EH (cell line): ENCODE measurements at places on chromosomes 3 and 15.

GRCh38 chr3:128152419-128153155, 694 bp upstream of the EEFSEC start:
- no peak for DNase-seq

DNA sequence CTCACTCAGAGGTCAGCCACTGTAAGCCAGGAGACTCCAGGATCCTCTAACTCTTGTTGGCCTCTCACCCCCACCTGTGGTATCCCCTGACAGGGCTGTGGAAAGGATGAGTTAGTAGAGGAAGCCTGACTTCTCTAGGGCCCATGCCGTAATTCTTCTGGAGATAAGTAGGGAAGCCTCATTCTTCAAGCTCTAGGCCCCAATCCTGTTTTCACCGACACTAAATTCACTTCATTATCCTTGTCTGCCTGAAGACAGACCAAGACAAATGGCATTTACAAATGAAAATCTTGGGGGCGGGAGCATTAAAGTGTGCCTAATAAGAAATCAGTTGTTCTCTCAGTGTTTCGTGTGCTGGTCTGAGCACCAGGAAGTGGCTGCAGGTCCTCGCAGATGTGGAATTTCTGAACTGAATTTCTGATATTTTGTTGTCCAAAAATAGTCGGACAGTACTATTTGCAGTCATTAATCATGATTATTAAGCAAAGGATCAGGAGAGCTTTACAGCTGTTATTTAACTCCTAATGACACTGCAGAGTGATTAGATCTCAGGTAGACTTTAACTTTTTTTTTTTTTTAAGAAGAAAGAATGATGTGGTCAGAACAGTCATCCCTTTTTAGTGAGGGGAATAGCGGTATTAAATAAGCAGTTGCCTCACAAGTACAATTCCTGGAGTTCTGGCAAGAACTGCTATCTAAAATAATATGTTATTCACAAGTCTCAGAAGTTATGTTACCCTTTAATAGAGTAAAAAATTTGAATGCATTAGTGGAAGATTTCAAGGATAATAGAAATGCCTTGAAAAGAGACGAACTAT, 58.4 kb downstream of the RBMS3 start:
- DNase-seq: no peak

GRCh38 chr15:29612701-29613100, 209.6 kb downstream of the TJP1 start:
- DNase-seq: peak; percentile 66

DNA sequence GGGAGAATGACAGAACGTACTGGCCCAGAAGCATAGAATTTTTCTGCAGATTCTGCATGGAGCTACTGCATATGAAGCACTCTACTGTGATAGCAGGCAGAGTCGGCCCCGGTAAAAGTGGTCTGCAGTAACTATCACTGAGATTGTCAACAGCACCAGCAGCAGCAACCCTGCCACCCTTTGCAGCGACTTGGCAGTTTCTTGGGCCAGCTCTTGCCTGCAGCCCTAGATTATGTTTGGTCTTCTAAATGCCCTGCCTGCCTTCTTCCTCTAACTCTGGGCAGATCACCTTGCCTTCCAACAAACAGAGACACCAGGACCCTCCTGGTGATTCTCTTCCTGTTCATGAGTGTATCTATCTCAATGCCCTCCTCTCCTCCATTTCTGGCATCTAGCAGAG, 129.1 kb upstream of the ABHD17C start:
- no peak for DNase-seq

DNA sequence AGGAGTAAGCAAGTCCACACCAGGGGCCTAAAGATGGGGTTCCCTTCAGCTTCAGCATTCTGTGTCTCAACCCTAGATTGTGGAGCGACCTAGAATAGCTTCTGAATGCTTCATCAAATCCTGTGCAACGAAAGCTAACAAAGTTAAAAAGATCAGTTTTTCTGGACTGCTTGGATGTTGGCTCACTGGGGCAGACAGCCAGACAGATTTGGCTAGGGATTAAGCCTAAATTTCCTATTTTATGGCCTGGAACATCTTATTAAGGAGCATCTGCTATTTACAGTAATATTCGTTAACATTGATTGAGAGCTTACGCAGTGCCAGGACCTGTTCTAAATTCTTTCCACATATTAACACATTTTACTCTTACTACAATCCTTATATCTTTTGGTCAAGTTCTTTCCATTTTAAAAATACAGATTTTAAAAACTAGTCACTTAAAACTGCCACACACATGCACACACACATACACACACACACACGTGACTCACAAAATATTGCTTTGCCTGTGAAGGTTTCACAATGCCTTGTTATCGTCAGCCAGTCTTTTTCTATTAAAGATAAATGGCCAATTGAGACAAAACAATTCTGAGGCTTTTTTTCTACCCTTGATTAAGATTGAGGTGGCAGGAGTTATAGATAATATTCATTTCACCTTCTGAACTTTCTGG, 173.3 kb upstream of the SNTN start:
- DNase-seq: no peak

DNA sequence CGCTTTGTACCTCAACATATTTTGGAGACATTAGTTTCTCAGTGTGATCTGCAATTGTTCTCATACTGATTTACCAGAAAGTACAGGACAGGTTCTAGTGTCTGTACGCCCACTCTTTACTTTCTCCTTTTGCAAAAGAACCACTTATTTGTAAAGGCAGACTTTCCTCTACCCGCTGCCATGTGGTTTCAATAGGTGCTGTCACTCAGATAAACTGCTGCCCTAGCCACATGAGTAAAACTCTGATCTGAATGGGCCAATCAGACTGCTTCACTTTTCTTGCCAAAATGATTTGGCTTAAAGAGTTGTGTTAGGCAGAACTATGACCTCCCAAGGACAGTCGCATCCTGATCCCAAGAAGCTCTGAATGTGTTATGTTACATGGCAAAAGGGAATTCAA, 984.6 kb upstream of the NR2F2 start:
- DNase-seq: no peak

GRCh38 chr3:179234199-179234598, 16.7 kb downstream of the KCNMB3 start:
- no peak for DNase-seq

DNA sequence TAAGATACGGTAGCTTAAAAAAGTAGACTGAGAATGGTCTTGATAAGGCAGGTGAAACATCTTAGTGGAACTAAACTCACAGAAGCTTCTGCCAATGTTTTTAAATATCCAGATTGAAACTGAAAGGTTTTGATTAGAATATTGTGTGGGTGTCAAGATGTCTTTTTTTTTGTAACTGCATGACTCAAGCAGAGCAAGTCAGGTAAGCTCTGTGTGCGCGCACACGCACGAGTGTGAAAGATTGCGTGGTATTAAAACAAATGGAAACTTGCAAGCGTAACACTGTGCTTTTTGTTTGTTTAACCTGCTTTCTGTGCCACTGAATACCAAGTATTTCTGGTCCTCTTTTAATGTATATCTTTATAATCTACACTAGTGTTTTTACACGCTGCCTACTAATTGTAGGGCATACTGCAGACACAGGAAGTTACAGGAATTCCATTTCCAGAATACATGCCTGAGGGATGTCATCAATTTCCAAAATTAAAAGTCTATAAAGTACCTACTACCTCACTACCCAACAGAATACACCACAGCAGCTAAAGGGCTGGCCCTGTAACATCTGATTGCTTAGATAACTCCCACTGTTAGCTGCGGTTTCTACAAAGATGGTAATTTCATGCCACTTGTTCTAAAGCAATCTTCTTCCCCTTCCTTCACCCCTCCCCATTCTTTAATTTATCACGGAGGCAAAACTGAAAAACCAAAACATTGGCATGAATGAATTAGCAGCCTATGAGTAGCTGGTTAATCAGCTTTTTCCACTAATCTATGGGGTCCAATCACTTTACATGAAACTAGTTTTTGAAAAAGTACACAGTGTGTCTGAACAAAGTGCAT, 472.8 kb downstream of the SHQ1 start:
- peak; percentile 38 for DNase-seq

GRCh38 chr3:104887069-104887468, 479.6 kb upstream of the ALCAM start:
- peak; percentile 74 for DNase-seq

DNA sequence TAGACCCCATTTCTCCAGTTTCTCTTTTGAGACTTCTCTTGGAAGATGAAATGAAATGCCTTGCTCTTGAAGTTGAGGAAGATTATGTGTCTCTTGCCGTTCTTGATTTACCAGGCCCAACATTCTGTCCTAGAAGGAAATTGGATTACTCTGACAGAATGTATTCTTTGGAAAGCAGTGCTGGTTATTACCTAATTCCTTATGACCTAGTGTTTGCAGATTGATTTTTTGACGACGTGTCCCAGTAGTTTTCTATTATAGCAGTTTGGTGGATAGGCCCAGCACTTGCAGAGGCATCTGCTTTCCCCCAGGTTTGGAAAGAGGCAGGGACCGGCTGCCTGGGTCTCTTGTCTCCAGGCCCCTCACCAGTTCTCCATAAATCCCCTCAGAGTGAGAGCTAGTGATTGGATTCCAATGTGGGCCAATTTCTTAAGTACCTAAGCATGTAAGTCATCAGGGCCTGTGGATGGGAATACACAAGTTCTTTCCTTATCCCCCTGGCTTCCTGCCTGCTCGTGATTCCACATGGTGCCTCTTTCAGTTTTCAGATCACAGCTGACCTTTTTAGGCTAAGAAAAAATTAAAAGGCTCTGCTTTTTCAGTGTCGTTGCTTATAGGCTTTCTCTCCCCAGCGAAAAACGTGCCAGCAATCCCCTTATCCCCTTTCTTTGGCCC, 50.2 kb downstream of the EPHB3 start:
- DNase-seq: peak; percentile 32

- DNase-seq: peak; percentile 50
Measured at GRCh38 chr3:179072100-179072438, 460 bp upstream of the ZMAT3 start.

DNA sequence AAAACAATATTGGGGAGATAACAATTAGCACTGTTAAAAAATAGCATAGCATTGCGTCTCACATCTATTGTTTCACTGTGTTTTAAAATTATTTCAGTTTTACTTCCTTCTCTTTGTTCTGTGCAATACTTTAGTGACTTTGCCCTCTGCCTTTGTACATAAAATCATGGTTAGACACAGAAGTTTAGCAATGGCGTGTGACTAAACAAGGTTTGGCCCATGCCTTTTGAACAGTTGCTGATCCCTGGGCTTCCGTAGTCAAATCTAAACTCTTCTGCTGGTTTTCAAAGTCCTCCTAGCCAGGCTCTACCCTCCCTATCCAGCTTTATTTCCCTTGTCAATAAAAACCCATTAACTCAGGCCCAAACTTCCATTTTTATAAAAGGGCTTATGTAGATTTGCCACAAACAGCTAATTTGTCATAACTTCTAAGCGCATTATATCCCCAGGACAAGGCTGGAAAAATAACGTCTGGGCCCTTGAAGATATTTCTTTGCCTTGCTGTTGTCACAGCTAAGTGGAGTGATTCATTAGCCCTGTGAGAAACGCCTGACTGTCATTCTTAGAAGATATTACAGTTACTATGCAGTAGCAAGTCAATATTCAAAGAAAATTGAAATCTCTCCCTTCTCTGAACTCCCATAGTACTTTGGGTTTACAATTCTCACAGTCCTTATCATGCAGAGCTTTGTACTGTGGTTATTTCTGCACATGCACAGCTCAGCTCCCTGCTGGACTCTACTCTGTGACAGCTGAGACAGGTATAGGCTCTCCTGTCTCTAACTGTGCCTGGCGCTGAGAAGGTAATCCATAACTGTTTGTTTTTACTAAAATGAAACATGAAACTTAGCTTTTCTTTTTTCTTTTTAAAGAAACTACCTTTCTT, 123.4 kb upstream of the SLC24A5 start:
- DNase-seq: no peak

DNA sequence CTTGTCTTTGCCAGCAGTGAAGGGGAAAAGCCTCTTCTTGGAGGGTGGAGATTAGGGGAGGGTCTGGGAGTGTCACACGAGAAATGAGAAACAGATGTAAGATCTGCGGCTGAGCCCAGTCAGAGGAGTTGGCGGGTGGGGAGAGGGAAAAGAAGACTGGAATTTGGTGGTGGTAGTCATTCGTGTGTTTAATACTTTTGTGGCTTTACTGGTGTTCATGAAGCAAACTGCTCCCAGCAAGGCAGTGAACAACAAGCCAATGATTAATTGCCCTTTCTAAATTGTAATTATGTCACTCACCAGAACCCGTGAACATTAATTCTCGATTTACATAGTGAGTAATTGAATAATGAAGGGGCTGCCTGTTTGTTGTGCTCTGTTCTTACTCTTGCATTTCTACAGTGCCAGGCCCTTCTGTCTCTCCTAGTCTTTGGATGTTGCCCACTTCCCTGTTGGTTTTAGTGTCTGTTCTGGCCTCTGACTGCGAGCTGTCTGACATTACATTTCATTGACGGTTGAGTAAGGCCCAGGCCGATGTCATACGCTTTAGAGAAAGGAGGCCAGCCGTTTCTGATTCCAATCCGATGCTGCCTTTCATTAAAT, 78.0 kb downstream of the CHCHD6 start:
- DNase-seq: peak; percentile 94

- DNase-seq: peak; percentile 9
Measured at GRCh38 chr15:91548549-91548948, 305.0 kb upstream of the SLCO3A1 start.

GRCh38 chr3:110236976-110237610, 834.5 kb upstream of the NECTIN3 start:
- peak; percentile 9 for DNase-seq

DNA sequence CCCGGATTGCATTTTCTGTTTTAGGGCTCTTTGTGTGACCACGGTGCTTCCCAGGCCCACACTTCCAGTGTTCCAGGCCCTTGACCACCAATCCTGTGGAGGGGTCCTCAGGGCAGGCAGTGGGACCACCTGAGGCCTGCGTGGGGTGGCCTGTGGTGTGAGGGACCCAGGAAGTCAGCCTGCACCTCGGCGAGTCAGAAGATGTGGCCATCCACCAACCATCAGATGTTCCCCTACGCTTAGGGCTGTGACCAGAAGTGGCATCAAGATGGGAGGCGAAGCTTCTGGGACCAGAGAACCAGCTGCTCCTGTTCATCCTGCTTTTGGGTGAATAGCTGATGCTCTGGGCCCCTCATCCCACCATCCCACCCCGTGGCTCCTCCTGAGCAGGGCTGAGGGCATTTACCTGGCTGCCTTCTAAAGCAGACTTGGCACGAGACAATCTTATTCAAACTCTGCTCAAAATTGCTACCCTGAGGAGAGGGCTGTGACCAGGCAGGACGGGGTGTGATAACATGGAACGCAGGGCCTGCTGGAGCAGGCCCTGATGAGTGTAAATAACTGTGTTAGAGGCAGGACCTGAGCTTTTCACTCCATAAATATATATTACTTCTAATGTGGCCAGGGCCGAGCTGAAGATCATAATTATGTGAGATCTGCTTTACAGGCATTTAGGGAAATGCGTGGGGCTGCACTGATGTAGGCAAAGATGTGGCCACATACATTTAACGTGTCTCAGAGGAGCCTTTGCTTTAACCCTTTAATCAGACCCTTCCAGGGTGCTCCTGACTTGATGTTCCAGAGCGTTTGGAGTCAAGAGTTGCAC, 28.8 kb downstream of the SMAD3 start:
- DNase-seq: no peak

DNA sequence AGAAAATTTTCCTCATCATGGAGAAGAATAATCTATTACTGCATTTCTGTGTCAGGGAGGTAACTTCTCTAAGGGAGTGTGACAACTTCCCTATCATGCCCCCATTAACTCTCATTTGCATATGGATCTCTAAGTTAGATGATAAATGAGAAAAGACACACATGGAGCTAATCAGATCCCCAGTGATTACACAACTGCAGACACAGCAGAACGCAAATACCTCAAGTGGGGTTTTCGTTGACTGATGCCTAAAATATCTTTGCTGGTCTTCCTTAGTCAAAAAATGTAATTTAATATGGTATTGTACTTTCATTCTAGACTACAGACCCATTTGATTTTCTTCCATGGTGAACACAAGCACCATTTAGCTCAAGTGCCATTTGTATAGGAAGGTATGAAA, 630.5 kb downstream of the TBL1XR1 start:
- no peak for DNase-seq

- no peak for DNase-seq
Measured at GRCh38 chr15:94845390-94845716, 614.0 kb downstream of the MCTP2 start.
